Activated CD8-positive, alpha-beta T cell treated with anti-CD3 and anti-CD28 coated beads, Interleukin-2, amount 10 ng/mL, durations not matched to agents 7 days and 5 days (primary cell): ENCODE measurements at places on chromosomes 3 and 15.

- DNase-seq, result no peak
Observed at GRCh38 chr3:119376758-119377157, 82.6 kb downstream of the ARHGAP31 start.

DNA sequence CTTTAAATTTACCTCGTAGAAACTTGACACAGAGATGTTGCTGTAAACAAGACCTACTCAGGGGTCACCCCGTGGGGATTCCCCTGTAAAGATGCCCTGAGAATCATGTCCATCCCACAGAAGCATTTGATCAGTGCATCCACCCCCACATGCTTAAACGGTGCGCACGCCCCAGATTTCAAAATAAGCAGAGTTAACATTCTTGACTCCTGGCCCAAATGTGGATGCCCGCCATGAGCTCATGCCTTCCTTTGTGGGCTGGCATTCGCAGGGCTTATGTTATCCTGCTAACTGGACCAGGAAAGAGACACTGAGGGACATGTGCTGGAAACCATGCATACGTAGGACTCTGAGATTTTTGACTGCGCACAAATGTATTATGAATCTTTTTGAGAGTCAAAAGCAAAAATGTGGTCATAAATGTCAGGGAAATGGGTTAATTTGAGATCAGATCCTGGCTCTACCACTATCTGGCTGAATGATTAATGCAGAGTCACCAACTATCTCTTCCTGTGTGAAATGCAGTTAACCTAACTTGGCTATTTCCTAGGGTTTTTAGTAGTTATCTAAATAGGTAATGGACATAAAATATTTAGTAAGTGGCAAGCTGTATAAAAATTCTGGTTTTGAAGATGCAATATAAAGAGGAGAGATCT is 9.1 kb upstream of the TP63 start:
- DNase-seq, result no peak

DNA sequence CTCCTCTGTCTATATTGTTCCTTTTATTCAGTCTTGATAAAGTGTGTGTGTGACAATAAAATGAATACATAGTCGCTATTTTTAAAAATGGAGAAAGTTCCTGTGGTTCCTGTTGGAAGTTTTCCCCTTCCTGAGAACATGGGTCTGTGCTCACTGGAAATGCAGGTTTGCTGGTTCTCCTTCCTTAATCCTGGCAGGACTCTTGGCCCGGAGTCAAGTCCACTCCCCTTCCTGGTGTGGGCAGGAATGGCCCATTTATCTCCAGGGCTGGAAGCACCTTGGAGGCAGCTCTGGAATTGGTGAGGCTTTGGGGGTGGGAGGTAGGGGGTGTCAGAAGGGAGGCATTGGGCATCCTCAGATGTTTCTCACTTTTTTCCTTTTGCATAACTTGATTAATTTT is 30.1 kb downstream of the FOXL2 start:
- DNase-seq, result no peak

- DNase-seq, result no peak
Observed at GRCh38 chr3:24088782-24089181, 143.7 kb downstream of the NR1D2 start.

- DNase-seq, result no peak
Observed at GRCh38 chr3:23270423-23270822, 67.3 kb downstream of the UBE2E2 start.

DNA sequence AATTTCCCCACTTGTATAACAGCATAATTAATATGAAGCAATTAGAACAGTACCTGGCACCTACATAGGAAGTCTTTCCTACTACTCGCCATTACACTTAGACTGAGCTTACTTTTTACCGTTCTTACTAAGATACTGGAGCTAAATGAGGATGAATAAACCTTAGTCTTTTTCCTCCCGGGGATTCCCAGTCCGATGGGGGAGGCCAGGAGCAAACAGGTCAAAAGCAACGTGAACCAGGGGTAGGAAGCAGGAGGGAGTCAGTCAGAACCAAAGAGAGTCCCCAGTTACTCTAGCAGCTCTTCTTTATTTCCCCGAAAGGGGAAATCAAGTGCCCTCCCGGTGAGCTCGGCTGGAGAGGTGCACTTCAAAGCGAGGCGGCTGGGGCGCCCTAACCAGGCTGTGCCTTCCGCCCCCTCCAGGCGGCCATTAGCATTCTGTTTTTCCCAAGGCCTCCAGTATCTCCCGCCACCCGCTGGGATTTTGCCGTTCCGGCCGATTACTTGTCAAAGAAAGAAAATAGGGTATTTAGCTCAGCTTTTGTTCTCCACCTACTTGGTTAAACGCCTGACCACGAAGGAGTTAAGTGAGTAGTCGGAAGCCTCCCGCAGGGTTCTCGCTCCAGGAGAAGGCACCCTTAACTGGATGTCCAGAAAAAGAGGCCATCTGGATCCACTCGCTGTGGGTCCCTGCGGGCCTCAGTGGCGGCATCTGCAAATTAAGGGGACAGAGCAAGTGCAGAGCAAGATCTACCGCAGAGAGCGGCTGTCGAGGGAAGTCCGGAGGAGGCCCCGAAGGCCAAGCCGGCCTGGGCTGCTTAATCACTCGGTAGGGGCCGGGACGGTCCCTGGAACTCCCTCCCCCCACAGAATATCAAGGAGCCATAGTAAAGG is 6.3 kb upstream of the EOMES start:
- peak; percentile 44 for DNase-seq

GRCh38 chr3:105093371-105094252 is 273.1 kb upstream of the ALCAM start:
- DNase-seq, result no peak

DNA sequence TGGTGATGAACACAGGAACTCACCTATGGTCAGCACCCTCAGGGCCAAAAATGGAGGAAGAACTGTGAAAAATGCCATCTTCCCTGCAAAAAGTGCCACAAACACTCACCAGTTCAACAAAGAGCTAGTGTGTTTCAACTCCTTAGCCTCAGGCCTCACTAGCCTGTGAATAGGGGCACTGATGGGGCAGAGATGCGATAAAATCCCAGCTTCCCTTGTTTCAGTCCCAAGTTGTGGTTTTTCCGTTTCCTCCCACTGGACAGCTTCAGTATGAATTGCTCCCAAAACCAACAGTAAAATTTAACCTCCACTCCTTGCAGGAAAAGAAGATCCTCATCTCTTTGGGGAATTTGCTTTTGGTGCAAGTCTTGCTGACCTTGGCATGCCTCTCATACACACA is 117.4 kb upstream of the ADAMTS9 start:
- no peak for DNase-seq

GRCh38 chr3:66092175-66092995 is 53.7 kb upstream of the MAGI1 start:
- DNase-seq, result no peak
